ENCODE measurements at places on chromosomes 3 and 15.
A peak's percentile ranks its signal among the peaks of the same experiment; 100 is the strongest.

DNA sequence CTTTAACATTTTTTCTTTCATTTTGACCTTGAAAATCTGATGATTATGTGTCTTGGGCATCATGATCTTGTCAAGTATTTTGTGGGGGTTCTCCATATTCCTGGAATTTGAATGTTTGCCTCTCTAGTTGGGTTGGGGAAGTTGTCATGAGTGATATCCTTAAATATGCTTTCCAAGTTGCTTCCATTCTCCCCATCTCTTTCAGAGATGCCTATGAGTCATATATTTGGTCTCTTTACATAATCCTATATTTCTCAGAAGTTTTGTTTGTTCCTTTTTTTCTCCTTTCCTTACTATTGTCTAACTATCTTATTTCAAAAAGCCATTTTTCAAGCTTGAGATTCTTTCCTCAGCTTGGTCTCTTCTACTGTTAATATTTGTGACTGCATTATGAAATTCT, 69.0 kb upstream of the CCDC80 start:
- no peak overlapping the region for H3K4me3 ChIP-seq
- H3K36me3 ChIP-seq, result peaks cover 2% of the 10 kb centered on the region
- no peak overlapping the region for H3K27ac ChIP-seq
- H3K27me3 ChIP-seq, result peaks cover 29% of the 10 kb centered on the region
- no peak for DNase-seq

DNA sequence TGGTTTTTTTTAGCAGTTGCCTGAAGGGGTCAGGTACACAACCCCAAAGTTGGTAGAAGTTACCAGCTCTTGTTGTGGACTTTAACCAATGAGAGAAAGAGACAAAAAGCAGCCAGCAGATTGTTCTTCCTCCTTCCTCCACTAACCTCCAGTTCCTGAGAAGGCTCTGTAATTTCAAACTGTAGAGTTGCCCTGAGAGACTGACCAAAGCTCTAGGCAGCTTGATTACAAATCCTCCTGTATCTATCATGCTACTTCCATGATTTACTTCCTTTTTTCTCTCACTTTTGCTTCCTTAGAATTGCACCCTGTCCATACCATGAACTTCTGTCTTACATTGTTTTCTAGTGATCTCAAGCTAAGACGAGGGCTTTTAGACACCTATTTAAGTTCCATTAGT, 29.2 kb downstream of the NSUN3 start:
- H3K36me3 ChIP-seq, result peaks cover 5% of the 10 kb centered on the region
- DNase-seq, result no peak
- no peak overlapping the region for H3K4me3 ChIP-seq
- H3K27ac ChIP-seq, result no peak overlapping the region
- no peaks in the 10 kb centered on the region for H3K4me1 ChIP-seq

GRCh38 chr15:65094294-65094995, 17.9 kb downstream of the KBTBD13 start:
- no peaks in the 10 kb centered on the region for H3K36me3 ChIP-seq
- H3K27me3 ChIP-seq, result no peaks in the 10 kb centered on the region
- no peak for DNase-seq
- H3K4me1 ChIP-seq, result no peaks in the 10 kb centered on the region
- no peak overlapping the region for H3K4me3 ChIP-seq
- H3K27ac ChIP-seq, result no peak overlapping the region

DNA sequence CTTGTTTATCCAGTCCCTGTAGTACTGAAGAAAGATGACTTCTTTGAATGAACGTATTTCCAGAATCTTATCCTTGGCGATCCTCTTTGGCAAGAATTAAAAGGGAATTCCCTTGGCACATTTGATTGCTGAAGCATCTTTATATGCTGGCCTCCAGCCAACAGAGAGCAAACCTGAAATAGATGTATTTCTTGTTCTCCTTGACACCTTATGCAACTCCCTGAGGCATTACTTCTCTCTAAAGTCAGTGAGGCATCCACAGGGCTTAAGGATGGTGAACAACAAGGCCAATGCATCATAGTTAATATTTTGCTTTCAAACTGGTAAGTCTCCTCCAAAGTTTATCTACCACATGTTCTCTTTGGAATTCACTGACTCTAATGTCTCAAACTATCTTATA, 450.9 kb upstream of the THRB start:
- no peak overlapping the region for H3K27ac ChIP-seq
- no peaks in the 10 kb centered on the region for H3K27me3 ChIP-seq
- no peak overlapping the region for H3K4me3 ChIP-seq
- DNase-seq, result no peak

GRCh38 chr15:66323312-66323928, 30.1 kb downstream of the DIS3L start:
- peaks cover 3% of the 10 kb centered on the region for H3K36me3 ChIP-seq
- no peak overlapping the region for H3K4me3 ChIP-seq
- DNase-seq, result no peak
- no peaks in the 10 kb centered on the region for H3K4me1 ChIP-seq
- no peaks in the 10 kb centered on the region for H3K27me3 ChIP-seq

DNA sequence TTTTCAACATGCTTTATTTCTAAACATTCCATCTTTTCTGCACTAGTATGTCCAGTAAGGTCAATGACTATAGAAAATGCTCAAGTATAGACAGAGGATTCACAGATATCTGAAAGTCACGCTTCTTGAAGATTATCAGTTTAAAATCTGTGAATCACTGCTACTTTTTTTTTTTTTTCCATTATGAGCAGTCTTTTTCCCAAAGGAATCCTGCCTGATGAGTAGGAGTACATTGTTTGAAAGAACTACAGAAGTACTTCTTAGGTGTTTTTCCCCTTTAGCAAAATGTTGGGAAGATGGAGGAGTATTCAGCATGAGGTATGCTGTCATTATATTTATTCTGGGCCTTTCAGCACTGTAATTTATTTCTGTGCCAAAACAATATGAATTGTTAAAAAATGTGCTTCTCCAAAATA, 266.2 kb downstream of the NLGN1 start:
- no peak for DNase-seq
- H3K4me1 ChIP-seq, result no peaks in the 10 kb centered on the region
- no peak overlapping the region for H3K27ac ChIP-seq

- no peak overlapping the region for H3K27ac ChIP-seq
- H3K36me3 ChIP-seq, result no peaks in the 10 kb centered on the region
- H3K4me1 ChIP-seq, result no peaks in the 10 kb centered on the region
- peaks cover 25% of the 10 kb centered on the region for H3K27me3 ChIP-seq
- H3K4me3 ChIP-seq, result no peak overlapping the region
- DNase-seq, result no peak
Observed at GRCh38 chr3:48596157-48596556, 1.0 kb upstream of the COL7A1 start.

DNA sequence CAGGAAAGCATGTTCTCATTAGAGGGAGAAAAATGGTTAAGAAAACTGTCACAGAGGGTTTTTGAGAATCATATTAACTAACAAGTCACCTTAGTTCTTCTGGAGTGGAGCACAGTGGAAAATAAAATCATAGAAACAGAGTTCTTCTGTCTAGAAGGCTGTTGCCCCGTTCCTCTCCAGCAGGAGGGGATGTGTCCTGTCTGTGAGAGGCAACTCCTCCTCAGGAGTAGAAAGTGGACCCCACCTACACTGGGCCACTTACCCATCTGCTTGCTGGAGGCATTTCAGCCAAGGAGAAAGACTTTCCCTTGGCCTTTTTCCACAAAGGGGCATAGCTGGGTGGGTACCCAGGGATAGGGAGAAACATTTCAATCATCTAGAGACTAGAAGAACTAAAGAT, 106.6 kb downstream of the SSR3 start:
- no peaks in the 10 kb centered on the region for H3K36me3 ChIP-seq
- DNase-seq, result peak; percentile 17
- H3K4me1 ChIP-seq, result no peaks in the 10 kb centered on the region
- no peak overlapping the region for H3K27ac ChIP-seq
- no peak overlapping the region for H3K4me3 ChIP-seq
- H3K27me3 ChIP-seq, result peaks cover 4% of the 10 kb centered on the region

- no peaks in the 10 kb centered on the region for H3K36me3 ChIP-seq
- peaks cover 49% of the 10 kb centered on the region for H3K4me1 ChIP-seq
- H3K27me3 ChIP-seq, result no peaks in the 10 kb centered on the region
- H3K27ac ChIP-seq, result peak overlapping the region; percentile 90
- peak overlapping the region; percentile 86 for H3K4me3 ChIP-seq
Observed at GRCh38 chr3:183287301-183287971, 34.4 kb downstream of the B3GNT5 start.

- no peaks in the 10 kb centered on the region for H3K4me1 ChIP-seq
- no peak overlapping the region for H3K27ac ChIP-seq
- no peak for DNase-seq
Observed at GRCh38 chr15:29859293-29859692, 37.0 kb upstream of the TJP1 start.

DNA sequence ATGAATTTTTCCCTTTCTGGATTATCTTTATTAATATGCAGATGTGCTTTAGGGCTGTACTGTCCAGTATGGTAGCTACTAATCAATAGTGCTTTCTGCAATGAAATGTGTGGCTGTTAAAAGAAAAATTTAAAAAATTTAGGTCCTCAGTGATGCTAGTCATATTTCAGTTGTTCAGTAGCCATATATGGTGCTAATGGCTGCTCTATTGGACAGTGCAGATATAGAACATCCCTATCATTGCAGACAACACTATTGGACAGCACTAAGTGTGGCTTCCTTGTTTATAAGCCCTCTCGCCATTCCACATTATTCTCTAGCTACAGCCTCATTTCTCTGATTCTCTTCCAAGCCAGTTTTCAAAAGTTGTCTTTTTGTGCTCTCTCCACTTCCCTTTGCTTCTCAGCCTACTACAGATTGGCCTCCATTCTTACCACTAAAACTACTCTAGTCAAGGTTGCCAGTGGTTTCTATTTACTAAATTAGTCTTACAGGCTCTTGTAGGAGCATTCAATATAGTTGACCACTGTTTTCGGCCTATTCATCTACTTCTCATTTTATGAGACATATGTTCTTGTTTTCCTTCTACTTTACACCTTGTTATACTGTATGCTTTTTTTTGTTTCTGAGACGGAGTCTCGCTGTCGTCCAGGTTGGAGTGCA, 9.5 kb downstream of the MAPK6 start:
- peaks cover 10% of the 10 kb centered on the region for H3K36me3 ChIP-seq
- H3K27ac ChIP-seq, result no peak overlapping the region
- peaks cover 24% of the 10 kb centered on the region for H3K4me1 ChIP-seq
- no peak for DNase-seq

DNA sequence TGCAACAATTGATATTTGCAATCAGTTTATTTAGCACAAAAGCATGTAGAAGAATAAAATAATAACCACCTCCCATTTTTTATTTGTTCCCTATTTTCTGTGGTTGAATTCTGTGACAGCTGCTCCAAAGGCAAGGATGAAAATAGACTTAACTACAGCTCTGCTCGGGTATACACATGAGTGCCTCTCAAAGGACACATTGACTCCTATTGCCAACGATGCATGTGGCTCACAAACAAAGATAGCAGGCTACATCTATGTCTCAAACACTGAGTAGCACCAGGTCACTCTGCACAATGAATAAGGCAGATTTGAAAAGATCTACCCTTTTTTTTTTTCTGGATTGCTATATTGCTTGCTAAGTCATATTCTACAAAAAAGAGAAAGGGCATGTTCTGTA, 612.9 kb downstream of the ROBO1 start:
- no peaks in the 10 kb centered on the region for H3K4me1 ChIP-seq
- DNase-seq, result no peak
- no peak overlapping the region for H3K4me3 ChIP-seq
- H3K36me3 ChIP-seq, result peaks cover 2% of the 10 kb centered on the region
- no peaks in the 10 kb centered on the region for H3K27me3 ChIP-seq

DNA sequence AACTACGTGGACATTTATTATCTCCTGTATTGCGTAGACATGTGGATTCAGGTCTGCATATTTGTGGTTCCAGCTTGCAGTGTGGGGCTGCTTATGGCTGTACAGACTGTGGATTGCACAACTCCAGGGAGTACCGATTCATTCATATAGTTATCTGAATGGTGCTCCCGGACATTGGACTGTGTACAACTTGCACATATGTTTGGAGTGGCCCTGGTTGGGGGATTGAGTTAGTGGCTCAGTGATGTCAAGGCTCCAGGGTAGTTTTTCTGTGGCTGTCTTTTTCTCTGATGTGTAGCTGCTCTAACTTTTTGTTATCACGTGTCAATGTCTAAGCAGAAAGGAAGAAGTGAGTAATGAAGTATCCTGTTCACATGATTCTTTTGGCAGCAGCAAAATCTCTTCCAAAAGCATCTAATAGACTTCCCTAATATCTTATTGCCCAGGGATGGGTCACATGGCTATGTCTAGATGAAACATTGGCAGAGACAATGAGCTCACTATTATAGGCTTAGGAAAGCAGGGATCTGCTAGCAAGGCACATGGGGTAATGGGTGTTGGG, 15.8 kb downstream of the ST3GAL6 start:
- H3K4me3 ChIP-seq, result peak overlapping the region; percentile 17
- H3K36me3 ChIP-seq, result no peaks in the 10 kb centered on the region
- DNase-seq, result peak; percentile 24
- H3K27me3 ChIP-seq, result peaks cover 22% of the 10 kb centered on the region
- no peak overlapping the region for H3K27ac ChIP-seq
- peaks cover 24% of the 10 kb centered on the region for H3K4me1 ChIP-seq

DNA sequence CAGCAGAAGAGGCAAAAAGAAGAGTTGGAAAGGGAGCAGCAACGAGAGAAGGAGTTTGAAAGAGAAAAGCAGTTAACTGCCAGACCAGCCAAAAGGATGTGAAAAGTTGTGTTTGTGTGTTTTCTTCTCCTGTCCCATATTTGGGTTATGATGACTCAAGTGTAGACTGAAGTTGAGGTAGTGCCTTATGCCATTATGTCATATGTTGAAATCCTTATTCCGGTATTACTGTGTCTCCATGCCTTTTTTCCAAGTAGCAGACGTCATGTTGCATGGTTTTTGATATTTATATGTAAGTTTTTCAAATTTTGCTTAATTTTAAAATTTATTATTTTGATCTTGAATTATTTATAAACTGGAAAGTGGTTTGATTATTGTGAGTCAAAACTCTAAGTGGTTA, 19.2 kb downstream of the BLOC1S6 start:
- H3K36me3 ChIP-seq, result peaks cover 5% of the 10 kb centered on the region
- H3K4me1 ChIP-seq, result no peaks in the 10 kb centered on the region
- DNase-seq, result no peak
- H3K27ac ChIP-seq, result peak overlapping the region; percentile 50
- H3K27me3 ChIP-seq, result no peaks in the 10 kb centered on the region

DNA sequence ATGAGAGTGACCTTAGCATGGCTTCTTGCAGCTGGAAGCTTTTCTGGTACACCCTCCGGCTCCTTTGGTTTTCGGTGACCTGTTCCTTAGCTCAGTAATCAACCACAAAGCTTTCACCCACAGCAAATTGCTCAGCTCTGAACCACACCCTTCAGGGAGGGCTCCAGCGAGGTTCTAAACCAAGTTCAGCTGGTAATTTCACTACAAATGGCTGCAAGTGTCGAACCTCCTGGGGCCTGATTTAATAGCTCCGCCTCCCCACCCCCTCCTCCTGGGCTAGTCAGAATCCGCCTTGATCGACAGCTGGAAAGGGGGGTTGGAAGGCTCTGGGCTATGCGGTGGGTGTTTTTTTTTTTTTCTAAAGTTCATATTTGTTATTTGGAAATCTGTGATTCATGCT, 150.9 kb upstream of the MCTP2 start:
- no peak overlapping the region for H3K4me3 ChIP-seq
- no peak overlapping the region for H3K27ac ChIP-seq
- DNase-seq, result no peak
- no peaks in the 10 kb centered on the region for H3K27me3 ChIP-seq
- H3K4me1 ChIP-seq, result no peaks in the 10 kb centered on the region

- peak; percentile 86 for DNase-seq
- peaks cover 25% of the 10 kb centered on the region for H3K4me1 ChIP-seq
- no peak within 1 kb of the TSS for H3K4me3 ChIP-seq
- peaks cover 6% of the 10 kb centered on the region for H3K36me3 ChIP-seq
- no peaks in the 10 kb centered on the region for H3K27me3 ChIP-seq
Observed at GRCh38 chr3:120093911-120094775, at the start of gene GSK3B. GSK3B (minus strand) TSS chr3:120094447; CDS start chr3:120093434, 1,013 bp downstream.

GRCh38 chr15:65981837-65982626, 112.7 kb downstream of the RAB11A start:
- H3K27ac ChIP-seq, result no peak overlapping the region
- H3K27me3 ChIP-seq, result peaks cover 20% of the 10 kb centered on the region
- DNase-seq, result peak; percentile 55
- peaks cover 4% of the 10 kb centered on the region for H3K4me1 ChIP-seq
- no peaks in the 10 kb centered on the region for H3K36me3 ChIP-seq
- peak overlapping the region; percentile 78 for H3K4me3 ChIP-seq
